Mucosa of descending colon (tissue), 3 donors: ENCODE measurements at places on chromosomes 3 and 15. TPM values are rescaled to one million over a fixed set of nuclear protein-coding genes. Genes with fewer than 3 reads are reported as not detected.

DNA sequence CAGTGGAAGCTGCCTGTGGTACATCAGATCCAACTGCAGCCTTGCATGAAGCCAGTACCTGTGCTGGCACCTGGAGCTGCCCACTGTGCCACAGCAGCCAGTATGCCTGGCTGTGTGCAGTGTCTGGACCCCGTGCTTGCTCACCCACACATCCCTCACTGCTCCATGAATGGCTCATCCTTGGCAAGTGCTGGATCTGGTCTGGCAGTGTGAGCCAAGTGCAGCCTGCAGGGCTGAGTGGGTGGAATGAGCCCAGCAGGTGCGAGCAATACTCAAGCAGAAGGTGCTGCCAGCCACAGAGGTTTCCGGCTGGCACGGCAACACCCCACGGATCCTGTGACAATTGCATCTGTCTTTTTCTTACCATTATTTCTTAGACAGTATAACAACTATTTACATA is 488.2 kb upstream of the ROBO2 start:
- DNase-seq = no peak

DNA sequence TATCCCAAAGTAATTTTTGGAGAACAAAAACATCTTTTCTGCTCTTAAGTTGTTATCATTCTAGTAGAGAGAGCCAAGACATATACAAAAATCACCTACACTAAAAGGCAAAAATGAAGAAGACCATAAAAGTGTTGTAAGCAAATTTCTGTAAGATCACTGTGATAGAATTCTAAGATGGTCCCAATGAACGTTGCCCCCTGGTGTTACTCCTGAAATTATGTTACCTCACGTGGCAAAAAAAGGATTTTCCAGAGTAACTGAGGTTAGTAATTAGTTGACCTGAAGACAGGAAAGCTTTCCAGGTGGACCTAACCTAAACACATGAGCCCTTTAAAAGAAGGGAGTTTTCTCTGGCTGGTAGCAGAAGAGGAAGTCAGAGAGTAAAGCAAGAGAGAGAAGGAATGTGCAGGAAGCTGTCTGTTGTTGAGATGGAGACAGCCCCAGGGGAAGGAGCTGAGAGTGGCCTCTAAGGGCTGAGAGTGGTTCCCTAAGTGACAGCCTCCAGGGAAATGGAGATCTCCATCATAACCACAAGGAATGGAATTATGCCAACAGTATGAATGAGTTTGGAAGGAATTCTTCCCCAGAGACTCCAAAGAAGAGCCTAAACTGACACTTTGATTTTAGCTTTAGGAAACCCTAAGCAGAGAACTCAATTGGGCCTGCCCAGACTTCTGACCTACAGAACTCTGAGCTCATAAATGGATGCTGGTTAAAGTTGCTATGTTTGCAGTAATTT is 205.9 kb downstream of the CD47 start:
- DNase-seq = no peak

DNA sequence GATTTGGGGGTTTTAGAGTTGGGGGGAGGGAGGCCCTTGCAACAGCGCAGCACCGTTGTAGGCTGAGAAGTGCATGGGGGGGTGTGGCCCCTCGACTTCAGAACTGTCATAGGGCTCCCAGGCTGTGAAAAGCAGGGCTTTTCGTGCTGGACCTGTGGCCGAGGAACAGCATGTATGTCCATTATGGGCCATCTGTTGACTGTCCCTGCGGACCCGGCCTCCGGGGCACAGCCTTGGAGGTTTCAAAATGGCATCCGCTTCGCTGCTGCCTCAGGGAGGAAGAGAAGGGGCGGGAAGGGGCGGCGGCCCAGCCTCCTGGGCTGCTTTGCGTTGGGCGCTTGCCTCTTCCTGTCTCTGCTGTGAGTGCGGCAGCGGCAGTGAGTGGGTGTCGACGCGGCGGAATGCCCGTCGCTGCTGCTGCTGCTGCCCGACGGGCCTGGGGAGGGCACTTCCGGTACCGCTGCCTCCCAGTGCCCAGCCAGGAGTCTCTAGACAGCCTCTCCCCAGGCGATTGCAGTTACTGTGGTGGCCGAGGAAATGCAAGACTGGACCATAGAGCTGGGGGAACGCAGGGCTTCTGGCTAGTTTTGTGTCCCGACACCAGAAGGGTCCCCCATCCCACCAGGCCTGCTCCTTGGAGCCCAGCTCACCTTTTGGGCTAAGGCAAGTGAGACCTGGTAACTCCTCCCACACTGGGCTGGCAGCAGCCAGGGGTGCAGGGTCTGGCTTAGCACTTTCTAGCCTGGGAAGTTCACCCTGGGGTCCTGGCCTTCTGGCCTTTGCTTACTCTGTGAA is 1.9 kb downstream of the GNAI2 start:
- DNase-seq = peak; percentile 77

DNA sequence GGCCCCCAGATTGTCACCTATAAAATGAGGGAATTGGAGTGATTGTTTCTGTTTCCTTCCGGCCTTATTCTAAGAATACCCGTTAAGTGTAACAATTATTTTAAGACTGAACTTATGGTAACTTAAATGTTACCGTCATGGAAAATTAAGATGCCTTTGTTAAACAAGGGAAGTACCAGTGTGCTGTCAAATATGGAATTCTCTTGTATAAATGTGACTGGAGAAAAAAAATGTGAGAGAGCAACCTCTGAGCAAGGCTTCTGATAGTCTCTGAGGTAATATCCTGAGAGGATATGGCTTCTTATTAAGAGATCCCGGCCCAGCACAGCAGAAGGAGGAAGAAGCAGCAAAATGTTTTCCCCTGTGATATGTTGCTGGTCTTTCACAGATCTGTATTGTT is 480.7 kb upstream of the ADAMTS9 start:
- no peak for DNase-seq

The DISP2 gene
- total RNA-seq = 5.1 TPM

The SV2B gene
- 0.80 TPM for total RNA-seq

DNA sequence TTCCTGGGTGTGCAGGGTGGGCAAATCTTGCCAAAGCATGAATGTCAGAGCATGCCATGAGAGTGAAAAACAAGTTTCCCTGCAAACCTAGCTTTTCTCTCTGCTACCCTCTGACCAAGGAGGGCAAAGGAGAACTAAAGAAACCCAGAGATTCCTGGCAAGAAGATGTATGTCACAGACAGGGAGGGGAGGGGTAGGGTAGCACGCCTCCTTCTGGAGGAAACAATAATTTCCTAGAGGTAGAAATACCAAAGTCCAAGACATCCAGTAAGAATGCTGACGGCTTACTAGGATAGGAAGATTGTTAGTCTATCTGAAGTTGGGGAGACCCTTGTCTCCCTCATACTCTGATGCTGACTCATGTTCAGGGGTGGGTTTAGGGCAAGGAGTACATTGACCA is 203.9 kb downstream of the NR1D2 start:
- DNase-seq = no peak
